ENCODE measurements at places on chromosomes 16 and 17.

- DNase-seq = no peak
Measured at GRCh38 chr16:28532940-28533647, 5.7 kb downstream of the NUPR1 start.

DNA sequence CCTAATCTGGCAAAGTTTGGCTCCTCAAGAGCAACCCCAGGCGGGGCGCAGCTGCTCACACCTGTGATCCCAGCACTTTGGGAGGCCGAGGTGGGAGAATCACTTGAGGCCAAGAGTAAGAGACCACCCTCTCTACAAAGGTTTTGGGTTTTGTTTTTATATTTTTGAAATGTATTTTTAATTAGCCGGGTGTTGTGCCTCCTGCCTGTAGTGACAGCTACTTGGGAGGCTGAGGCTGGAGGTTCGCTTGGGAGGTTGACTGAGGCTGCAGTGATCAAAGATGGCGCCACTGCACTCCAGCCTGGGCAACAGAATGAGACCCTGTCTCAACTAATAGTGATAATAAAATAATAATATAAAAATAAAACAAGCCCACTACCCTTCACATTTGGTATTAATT, 756 bp upstream of the USP7 start:
- no peak for DNase-seq

DNA sequence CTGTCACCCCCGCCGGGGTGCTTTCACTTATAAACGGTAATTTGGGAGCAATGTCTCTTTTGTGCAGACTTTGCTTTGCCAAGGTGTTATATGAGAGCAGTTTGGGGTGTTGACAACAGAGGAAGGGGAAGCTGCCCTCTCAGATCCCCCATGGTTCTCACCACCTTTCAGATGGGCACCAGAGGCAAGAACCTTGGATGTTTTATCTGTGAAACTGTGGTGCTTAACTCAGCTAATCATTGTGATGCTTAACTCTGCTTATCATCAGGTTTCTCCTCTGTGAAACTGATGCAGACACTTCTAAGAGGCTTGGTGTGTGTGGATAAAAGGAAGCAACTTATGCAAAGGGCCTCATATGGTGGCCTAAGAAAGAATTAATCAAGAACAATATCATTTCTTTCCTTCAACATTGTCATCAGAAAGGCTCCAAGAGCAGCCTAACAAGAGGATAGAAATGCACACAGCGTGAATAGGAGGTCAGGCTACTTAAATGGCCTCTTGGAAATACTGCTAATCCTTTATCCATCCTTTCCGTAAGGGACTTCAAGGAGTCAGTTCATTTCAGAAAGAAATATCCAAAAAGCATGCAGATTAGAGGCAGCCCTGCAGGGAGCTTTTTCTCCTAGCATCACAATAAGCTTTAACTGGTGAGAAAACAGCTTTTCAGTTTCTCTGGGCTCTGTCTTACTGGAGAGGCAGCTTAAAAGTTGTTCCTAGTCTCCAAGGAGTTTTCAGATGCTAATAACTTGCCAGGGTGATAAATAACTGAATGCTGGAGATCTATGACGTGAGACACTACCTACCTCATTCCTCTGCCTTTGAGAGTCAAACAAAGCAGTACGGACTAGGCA, 55.1 kb upstream of the CLEC3A start:
- no peak for DNase-seq

GRCh38 chr17:65531256-65532100, 30.0 kb downstream of the AXIN2 start:
- DNase-seq = no peak

DNA sequence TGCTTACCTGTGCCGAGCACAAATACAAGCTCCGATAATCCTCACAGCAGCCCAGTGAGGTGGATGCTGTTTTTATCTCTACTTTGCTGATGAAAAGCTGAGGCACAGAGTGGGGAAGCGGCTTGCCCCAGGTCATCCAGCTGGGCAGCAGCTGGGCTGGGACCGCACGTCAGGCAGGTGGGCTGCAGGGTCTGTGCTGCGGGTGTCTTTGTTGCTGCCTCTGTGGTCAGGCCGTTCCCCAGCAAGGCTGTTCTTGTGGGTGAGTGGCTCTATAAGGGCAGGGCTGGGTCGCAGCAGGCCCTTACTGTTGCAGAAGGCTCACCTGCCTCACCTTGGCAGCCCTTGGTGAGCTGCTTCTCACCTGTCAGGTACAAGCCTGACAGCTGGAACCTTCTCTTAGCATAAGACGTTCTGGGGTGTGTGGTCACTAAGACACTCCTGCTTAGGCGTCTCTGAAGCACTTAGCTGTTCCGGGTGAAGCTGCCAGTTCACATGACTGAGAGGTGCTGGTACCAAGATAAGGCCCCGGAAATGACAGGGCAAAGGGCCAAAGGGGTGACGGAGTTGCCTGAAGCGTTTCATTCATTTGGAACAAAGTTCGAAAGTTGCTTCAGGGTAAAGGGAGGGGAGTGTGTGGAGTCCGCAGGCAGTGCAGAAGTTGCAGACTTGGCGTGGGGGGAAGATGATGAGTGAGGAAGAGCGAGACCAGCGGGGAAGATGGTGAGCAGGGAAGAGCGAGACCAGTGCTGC, 17.4 kb downstream of the IRF8 start:
- DNase-seq = no peak

All from NCI-H1417 (cell line).